Stimulated activated CD8-positive, alpha-beta memory T cell treated with anti-CD3 and anti-CD28 coated beads, Interleukin-4, amount 100 ng/mL, for 4 hours (primary cell): ENCODE measurements at places on chromosomes 3 and 15.

DNA sequence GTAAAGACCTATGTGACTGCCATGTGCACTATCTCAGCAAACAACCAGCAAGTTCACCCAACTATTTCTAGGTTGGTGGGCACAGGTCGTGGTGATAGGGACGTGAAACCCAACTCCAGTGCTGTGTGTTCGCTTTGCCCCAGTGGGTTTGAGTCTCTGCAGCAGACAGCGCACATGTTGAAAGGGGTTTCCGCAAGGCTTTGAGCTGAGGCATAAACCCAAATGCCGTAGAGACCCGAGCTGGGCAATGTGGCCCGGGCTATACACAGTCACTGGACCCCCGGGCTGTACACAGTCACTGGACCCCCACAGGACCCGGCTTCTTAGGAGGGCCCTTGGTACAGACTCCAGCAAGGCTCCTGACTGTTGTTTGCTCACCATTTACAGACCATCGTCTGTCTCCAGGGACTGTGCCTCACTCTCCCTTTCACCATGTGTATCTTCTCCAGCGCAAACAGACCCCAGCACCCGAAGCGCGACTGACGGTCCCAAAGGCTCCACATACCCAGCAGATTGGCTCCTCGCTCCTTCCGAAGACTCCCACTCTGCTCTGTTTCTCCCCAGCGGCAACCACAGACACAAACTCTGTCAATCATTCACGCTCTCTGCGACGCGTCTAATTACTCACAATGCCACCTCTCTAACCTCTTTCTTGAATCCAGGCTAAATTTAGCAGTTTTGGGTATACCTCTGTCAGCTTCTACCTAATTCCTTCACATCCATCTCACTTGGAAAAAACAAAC is 31.2 kb downstream of the PCSK6 start:
- DNase-seq, result no peak

- no peak for DNase-seq
Measured at GRCh38 chr15:59618406-59618805, 6.8 kb downstream of the GCNT3 start.

- DNase-seq, result no peak
Measured at GRCh38 chr15:58483376-58483775, 51.6 kb downstream of the LIPC start.

DNA sequence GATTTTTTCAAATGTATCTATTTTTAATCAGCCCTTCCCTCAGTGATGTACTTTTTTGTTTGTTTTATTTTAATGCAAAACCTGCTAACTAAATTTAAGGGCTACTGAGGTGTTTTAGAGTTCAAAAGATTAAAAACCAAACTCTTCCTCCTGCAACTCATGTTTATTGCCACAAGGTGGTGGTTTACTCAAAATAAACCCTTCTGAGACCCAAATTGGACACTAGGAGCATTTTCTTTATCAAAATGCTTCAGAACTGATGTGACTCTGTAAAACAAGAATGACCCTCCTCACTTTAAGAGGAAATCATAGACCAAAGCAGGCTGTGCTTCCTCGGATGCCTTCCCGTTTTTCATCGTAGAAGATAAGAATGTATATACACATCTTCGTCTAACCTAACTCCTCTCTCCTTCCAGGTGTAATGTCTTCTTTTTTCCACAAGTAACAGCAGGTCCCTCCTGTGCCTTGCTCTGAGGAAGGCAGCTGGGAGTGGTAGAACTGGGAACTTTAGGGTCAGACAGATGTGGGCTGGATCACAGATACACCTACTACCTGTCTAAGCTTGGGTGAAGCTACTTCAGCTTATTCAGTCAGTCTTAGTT is 2.9 kb upstream of the NME9 start:
- no peak for DNase-seq

GRCh38 chr3:124063197-124063909 is 71.4 kb upstream of the ROPN1 start:
- DNase-seq, result no peak
